ENCODE measurements at places on chromosomes 12 and 14. TPM values are rescaled to one million over a fixed set of nuclear protein-coding genes. Genes with fewer than 3 reads are reported as not detected.

Gene SLC5A8
- total RNA-seq: not detected

Gene NRDE2
- 12.1 TPM for total RNA-seq

Gene AKAP6
- total RNA-seq: 8.6 TPM

DNA sequence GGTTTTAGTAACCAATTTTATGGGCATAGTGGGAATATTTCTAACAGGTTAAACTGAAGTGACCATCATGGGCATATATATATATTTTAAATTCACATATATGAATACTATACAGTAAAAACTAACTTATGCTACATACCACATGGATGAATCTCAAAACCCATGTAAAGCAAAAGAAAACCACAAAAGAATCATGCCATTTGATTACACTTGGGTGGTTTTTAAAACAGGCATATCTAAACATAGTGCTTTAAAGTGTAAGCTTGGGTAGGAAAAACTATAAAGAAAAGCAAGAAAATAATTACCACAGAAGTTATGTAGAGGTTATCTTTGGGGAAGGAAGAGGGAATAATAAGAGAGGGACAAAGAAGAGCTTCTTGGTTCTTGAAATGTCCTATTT lies 326.1 kb downstream of the NAV3 start:
- H3K36me3 ChIP-seq: peaks cover 53% of the 10 kb centered on the region
- peak overlapping the region; percentile 8 for H3K4me3 ChIP-seq
- H3K27me3 ChIP-seq: peaks cover 9% of the 10 kb centered on the region

DNA sequence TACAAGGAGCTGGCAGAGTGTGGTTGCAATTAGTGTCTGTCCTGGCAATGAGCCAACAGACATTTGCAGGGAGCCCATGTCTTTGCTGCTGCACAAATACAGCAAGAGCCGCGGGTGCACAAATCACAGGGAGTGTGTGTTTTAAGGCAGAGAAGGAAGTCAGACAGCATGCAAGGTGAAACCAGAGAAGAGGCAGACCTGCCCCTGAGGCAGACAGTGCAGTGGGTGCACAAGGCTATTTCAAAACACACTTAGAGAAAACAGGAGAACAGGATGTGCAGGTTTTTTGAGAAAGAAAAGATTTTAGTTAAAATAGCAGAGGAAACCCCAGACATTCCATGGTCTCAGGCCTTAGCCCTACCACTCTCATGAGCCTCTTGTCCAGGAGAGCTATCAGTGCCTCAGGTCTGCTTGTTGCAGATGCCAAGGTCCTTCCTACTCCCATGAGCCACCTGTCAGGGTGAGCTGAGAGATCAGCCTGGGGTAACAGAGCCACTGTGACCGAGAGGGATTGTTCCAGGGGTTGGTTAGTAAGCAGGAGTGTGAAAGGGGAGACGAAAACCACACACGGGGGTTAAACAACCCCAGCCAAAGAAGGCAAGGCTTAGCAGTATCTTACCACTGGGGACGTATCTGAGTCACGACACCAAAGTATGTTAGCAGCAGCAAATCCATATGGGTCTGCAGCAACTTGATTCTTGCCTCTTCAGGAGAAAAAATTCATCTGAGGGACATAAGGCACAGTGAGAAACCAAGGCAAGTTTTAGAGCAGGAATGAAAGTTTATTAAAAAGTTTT lies 78.1 kb downstream of the C14orf132 start:
- peaks cover 15% of the 10 kb centered on the region for H3K36me3 ChIP-seq
- DNase-seq: no peak
- peaks cover 47% of the 10 kb centered on the region for H3K4me1 ChIP-seq

- no peaks in the 10 kb centered on the region for H3K36me3 ChIP-seq
- DNase-seq: no peak
- H3K27ac ChIP-seq: no peak overlapping the region
- H3K4me3 ChIP-seq: no peak overlapping the region
These were observed 359.3 kb downstream of the TMTC2 start for GRCh38 chr12:83046019-83046418.

DNA sequence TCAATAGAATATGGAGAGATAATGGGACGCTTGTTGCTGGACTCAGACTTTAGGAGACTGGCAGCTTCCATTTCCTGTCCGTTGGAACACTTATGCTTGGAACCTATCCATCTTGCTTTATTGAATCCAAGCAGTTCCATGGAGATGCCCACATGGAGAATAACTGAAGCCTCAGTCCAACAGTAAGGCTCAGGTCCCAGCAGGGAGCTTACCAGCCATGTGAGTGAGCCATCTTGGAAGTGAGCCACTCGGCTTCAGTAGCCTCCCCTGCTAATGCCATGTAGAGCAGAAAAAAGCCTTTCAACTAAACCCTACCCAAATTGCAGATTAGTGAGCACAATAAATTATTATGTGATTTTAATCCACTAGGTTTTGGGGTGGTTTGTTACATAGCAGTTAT lies 538.8 kb upstream of the STXBP6 start:
- H3K4me3 ChIP-seq: no peak overlapping the region
- DNase-seq: no peak
- peaks cover 8% of the 10 kb centered on the region for H3K36me3 ChIP-seq

DNA sequence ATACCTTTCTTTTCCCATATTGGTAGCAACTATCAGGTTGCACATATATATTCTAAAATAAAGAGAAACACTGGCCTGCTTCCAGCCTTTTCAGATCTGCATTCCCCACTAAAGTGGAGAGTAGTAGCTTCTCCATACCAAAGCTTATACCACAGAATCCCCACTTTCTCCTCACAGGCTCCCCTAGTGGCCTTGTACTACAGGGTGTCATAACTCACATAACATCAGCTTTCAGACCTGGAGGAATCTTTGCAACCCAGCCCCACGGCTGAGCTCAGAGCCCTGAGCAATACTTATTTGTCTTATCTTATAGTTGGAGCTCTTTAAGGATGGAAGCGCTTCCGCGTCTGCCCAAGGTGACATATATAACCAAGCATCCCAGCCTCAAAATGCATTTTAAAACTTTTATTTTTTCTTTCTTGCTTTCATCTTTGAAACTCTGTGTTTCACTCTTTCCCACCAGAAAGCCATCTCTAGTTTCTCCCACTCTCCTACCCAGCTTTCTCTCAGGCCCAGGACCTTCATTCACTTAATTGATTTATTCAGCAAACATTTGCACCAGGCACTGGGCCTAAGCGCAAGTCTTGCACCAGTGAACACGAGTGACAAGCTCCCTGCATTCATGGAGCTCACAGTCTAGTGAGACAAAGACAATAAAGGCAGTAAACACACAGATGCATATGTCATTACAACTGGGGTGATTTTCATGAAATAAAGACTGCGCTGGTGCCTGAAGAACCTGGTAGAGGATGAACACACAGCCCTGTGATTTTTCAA lies 254.7 kb downstream of the IPO8 start:
- no peak overlapping the region for H3K4me3 ChIP-seq
- no peaks in the 10 kb centered on the region for H3K36me3 ChIP-seq

DNA sequence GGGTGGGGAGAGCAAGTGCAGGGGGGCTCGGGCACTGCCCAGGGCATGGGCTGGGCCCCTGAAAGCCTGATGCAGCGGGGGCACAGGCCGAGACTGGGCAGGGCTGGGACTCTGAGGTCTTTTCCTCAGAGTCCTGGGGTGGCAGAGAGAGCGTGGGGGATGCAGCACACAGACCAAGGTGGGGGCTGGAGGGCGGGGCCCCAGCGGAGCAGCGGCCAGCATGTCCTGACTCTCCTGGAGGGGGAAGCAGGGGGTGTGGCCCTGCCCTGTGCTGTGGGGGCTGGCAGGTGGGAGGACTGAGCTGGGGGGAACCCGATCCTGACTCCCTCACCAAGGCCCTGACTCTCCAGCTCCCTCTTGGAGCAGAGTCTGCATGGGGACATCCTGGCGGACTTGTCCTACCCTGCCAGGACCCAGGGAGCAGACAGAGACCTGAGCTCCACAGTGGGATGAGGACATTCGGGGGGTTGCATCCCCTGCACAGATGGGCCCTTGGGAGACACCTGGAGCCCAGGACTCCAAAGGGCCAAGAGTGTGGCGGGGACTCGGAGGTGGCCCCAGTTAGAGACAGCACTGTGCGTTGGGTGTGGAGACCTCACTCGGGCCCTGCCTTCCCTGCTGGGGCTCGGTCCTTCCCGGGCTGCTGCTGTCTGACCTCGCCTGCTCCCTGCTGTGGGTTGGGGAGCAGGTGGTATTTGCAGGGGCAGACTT lies 326.1 kb downstream of the TMEM121 start:
- no peaks in the 10 kb centered on the region for H3K27me3 ChIP-seq
- no peak for DNase-seq

GRCh38 chr12:45880533-45880932 lies 109.8 kb downstream of the SCAF11 start:
- DNase-seq: no peak
- H3K27me3 ChIP-seq: no peaks in the 10 kb centered on the region
- no peak overlapping the region for H3K4me3 ChIP-seq

DNA sequence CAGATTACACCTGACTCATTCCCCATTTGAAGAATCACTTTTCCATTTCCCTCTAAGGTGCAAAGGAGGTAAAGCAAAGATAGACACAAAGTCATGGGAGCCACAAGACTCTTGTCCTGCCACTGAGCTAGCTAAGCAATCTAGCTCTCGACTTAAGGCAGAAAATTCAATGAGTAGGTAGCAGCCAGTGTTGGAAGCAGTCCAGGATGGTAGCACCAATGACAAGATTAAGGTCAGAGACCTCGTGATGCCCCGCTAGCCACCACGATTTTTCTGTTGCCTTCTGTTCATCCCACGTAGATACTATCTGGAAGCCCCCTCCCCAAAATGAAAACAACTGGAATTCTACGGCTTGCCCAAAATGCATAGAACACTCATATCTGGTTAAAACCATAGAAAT lies 1.4 kb downstream of the VAMP1 start:
- peak overlapping the region; percentile 95 for H3K27ac ChIP-seq
- peaks cover 6% of the 10 kb centered on the region for H3K27me3 ChIP-seq
- no peak for DNase-seq
- H3K4me3 ChIP-seq: peak overlapping the region; percentile 92
- peaks cover 49% of the 10 kb centered on the region for H3K4me1 ChIP-seq

Measured in HFFc6 (cell line).